ENCODE measurements at places on chromosomes 1 and 21.

GRCh38 chr1:65526049-65526556 is 105.6 kb downstream of the LEPR start:
- DNase-seq, result no peak

DNA sequence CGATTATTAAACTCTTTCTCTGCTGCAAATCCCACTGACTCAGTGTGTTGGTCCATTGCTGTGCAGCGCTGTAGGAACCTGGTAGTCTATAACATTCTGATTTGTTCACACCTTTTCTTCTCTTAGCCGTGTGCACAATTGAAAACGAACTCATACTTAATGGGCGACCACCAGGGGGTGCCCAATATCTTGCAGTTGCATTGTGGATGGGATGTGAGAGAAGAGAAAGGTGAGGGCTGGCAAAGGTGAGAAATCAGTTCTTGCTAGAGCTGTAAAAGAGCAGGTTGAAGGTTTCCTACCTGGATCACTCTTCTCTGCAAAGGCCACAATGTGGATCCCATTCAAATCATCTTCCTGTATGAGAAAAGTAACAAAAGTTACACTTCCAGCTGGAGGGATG is 51.0 kb downstream of the CASQ2 start:
- no peak for DNase-seq

GRCh38 chr1:151325231-151325630 is 2.0 kb downstream of the PI4KB start:
- DNase-seq, result no peak

- DNase-seq, result no peak
These were observed 111.7 kb downstream of the RGL1 start for GRCh38 chr1:183916574-183916973.

GRCh38 chr1:62233926-62234450 is 39.3 kb downstream of the L1TD1 start:
- DNase-seq, result no peak

DNA sequence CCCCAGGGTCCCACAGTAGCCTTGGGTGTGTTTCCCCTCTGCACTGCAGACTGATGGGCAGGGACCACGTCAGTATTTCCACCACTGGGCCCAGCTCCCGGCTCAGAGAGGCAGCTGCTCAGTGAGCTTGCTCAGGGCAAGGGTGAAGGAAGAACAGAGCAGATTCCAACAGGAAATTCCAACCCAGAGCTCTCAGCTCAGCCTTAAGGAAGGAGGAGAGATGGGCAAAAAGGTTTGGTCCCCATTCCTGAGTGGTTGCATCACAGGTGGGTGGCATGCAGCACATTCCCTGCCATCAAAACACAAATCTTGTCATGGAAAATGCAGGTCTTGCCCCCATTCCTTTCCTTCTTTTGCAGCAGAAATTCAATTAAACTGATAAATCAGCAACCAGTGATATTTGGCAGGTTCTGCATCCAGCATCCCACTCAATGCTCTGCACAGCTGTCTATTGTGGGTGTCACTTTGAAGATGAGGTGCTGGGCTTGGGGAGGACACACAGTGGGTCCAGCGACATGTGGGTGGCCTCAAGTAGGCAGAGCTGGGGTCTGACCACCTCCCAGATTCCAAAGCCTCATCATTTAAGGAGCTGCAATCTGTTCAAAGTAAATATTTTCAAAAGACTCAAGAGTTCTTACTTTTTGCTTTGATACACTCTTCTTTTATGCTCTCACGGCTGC is 315.4 kb downstream of the DSCAM start:
- DNase-seq, result no peak
